SJSA1 (cell line): ENCODE measurements at places on chromosomes 7 and 10.

DNA sequence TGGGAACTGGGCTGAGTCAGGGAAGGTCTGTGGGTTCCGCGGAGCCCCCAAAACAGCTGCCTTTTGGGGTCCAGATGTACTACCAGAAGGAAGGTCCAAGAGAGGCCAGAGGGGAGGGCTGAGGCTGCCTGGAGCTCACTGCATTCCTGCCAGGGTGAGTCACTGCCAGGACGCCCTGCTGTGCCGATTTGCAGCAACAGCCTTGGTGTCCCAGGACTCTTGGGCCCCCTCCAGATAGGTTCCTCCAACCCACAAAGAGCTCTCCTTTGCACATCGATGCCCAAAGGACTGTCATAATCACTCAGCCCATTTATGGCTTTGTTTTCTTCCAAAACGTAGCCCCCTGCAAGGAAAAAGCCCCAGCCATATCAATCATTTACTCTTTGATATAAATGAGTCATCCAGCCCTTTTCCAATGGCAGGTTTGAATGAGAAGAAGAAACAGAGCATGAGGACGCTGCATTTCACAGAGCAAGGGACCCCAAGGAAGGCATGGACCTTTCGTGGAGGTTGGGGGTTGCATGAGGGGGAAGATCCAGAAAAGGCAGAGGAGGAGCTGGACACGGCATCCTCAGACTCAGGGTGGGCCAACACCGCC lies 32.2 kb upstream of the COL13A1 start:
- peak; percentile 94 for DNase-seq

DNA sequence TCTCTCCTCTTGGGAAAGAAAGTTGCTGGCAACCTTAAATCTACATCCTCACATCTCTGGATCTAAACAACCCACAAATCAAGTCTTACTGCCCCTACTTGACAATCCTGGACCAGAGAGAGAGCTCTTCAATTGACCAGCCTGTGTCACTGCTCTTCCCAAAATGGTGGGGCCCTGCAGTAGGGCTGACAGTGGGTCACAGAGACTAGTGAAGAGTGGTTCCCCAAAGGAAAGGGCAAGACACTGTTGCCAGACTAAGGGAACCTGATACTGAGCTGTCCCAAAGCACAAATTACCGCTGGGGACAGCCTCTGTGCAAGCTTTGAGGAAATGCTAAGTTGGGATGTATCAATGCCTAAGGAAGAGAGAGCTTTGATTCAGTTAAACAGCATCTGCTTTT lies 4.5 kb upstream of the GPRIN2 start:
- no peak for DNase-seq

GRCh38 chr10:67261300-67261797 lies 335.5 kb downstream of the LRRTM3 start:
- no peak for DNase-seq

GRCh38 chr7:63067897-63068585 lies 930.6 kb upstream of the ZNF722 start:
- DNase-seq, result no peak

DNA sequence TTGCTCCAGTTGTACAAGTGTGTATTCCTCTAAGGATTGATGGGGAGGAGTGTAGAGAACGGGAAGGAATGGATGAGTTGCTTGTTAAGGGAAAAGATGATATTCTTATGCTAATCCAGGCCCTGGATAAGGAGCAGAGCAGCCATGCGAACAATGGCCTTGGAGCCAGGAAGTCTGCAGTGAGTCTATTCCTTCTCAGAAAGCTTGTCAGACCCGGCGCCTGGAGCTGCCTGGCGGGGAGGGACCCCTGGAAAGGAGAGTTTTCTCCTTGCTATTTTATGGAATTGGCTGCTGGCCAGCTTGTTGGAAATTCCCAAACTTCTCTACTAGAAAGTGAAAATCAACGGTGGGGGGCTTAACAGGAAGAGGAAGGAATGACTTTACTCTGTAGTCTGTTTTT lies 89.1 kb downstream of the MMRN2 start:
- peak; percentile 94 for DNase-seq

- no peak for DNase-seq
These were observed 91.0 kb downstream of the BTAF1 start for GRCh38 chr10:92014620-92015019.

GRCh38 chr7:129574487-129574886 lies 37.0 kb upstream of the NRF1 start:
- no peak for DNase-seq

GRCh38 chr10:11279314-11279713 lies 261.6 kb downstream of the CELF2 start:
- no peak for DNase-seq

GRCh38 chr10:27413387-27413786 lies 90.7 kb upstream of the RAB18 start:
- DNase-seq, result no peak

- no peak for DNase-seq
These were observed 739.9 kb downstream of the REEP3 start for GRCh38 chr10:64261092-64261491.

DNA sequence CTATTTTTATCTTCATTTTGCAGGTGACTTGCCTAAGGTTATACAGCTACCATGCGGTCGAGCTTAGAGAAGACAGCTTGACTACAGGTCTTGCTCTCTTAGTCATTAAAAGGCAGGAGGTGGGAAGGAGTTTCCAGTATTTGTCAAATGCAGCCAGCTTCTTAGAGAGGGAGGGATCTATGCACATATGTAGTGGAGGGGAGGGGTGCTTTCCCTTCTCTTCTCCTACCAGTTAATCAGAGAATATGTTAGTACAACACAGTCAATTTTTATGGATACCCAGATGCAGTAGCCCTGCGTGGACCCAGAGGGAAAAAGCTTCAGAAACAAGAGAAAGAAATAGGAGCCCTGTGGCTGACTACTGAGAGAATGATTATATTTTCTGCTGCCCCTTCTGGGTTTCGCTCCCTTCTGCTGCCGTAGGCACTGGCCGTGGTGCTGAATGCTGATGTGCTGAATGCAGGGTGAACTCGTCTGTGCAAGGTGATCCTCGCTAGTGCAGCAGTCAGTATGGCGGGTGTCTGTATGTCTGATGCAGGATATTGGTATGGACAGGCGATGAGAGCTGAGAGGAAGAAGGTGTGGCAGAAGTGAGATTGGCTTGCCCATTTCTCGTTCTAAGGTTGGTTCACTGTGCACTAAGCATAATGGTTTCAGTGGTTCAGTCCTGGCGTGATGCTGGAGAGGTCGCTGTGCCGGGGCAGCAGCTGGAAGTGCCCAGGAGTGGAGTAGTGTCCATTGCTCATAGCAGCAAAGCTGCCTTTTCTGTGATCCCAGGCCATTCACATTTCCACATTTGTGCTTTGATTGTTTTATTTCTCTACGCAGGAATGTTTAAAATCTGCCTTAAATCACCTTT lies 189.2 kb upstream of the PODXL start:
- no peak for DNase-seq

- no peak for DNase-seq
These were observed 334.5 kb downstream of the SORCS1 start for GRCh38 chr10:106830006-106830405.

- DNase-seq, result no peak
These were observed 54.1 kb upstream of the ANTXRL start for GRCh38 chr10:46232666-46233065.

DNA sequence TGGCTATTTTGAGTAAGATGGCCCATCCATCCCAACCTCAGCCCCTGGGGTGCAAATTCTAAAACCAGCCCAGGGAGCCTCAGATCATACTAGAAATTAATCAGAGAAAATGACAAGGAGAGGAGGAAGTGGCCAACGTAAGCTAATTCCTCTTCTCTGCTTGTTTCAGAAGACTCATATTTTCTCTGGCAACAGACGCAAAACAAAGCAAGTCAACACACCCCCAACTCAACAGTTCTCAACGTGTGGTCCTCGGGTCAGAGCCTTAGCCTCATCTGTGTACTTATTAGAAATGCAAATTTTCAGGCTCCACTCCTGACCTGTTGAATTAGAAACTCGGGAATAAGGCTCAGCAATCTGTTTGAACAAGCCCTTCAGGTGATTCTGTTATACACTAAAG lies 413.9 kb upstream of the AUTS2 start:
- DNase-seq, result no peak

- DNase-seq, result no peak
These were observed 19.1 kb downstream of the DOCK1 start for GRCh38 chr10:126924180-126924914.

DNA sequence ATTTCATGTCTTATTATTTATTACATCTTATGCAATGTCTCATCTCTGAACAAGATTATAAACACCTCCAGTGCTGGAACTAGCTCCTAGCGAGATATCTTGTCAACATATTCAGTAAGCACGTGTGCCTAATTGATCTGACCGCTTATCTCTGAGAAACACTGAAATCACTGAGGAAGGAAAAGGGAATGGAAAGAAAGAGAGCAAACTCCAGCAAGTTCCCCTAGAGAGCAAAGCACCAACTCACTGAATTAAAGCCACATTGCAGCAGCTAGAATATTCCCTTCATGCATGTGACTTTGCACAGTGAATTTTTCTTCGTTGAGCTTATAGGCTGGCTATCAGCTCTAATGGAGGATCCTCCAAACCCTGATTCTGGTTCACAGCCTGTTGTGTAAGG lies 177.1 kb upstream of the FRMD4A start:
- no peak for DNase-seq

- DNase-seq, result no peak
These were observed 4.8 kb upstream of the REPIN1 start for GRCh38 chr7:150363872-150364271.

GRCh38 chr10:101776161-101776817 lies 375 bp upstream of the FGF8 start:
- DNase-seq, result no peak
